ENCODE measurements at places on chromosomes 6 and 20.

- no peaks in the 10 kb centered on the region for H3K36me3 ChIP-seq
- DNase-seq, result no peak
- no peak overlapping the region for H3K4me3 ChIP-seq
- peaks cover 5% of the 10 kb centered on the region for H3K4me1 ChIP-seq
- no peak overlapping the region for H3K27ac ChIP-seq
- H3K27me3 ChIP-seq, result no peaks in the 10 kb centered on the region
These were observed 288.7 kb upstream of the PRDM1 start for GRCh38 chr6:105797286-105797979.

- H3K4me1 ChIP-seq, result no peaks in the 10 kb centered on the region
- no peak overlapping the region for H3K27ac ChIP-seq
- H3K36me3 ChIP-seq, result no peaks in the 10 kb centered on the region
- no peaks in the 10 kb centered on the region for H3K27me3 ChIP-seq
These were observed 416.4 kb downstream of the EPM2A start for GRCh38 chr6:145318952-145319351.

- no peak for DNase-seq
- no peaks in the 10 kb centered on the region for H3K36me3 ChIP-seq
- H3K27me3 ChIP-seq, result peaks cover 7% of the 10 kb centered on the region
- H3K4me3 ChIP-seq, result no peak overlapping the region
- H3K27ac ChIP-seq, result no peak overlapping the region
- H3K4me1 ChIP-seq, result no peaks in the 10 kb centered on the region
These were observed 35.8 kb upstream of the SHLD1 start for GRCh38 chr20:5714261-5715041.

GRCh38 chr6:91213229-91213901 lies 626.5 kb upstream of the MAP3K7 start:
- no peaks in the 10 kb centered on the region for H3K4me1 ChIP-seq
- no peak overlapping the region for H3K4me3 ChIP-seq
- H3K36me3 ChIP-seq, result no peaks in the 10 kb centered on the region
- H3K27me3 ChIP-seq, result no peaks in the 10 kb centered on the region
- no peak overlapping the region for H3K27ac ChIP-seq

- no peaks in the 10 kb centered on the region for H3K36me3 ChIP-seq
- H3K27me3 ChIP-seq, result no peaks in the 10 kb centered on the region
- no peak overlapping the region for H3K4me3 ChIP-seq
- DNase-seq, result no peak
These were observed 53.0 kb downstream of the ADAT2 start for GRCh38 chr6:143397227-143398222.

DNA sequence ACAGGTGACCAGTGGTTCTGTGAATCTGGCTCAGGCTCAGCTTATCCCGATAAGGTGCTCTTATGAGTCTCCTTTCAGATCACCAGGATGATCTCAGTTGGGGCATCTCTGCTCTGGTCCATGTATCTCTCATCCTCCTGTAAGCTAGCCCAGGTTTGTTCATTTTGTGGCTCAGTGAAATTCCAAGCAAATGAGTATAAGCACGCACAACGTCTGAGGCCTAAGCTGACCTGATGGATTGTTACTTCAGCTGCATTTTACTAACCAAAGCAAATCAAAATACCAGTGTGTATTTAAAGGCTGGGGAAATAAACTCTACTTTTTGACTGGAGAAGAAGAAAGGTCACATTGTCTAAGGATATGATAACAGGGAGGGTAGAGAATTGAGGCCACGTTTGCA lies 551.0 kb upstream of the BTBD3 start:
- H3K4me3 ChIP-seq, result no peak overlapping the region
- H3K27ac ChIP-seq, result no peak overlapping the region
- H3K27me3 ChIP-seq, result no peaks in the 10 kb centered on the region
- no peaks in the 10 kb centered on the region for H3K36me3 ChIP-seq
- H3K4me1 ChIP-seq, result no peaks in the 10 kb centered on the region

GRCh38 chr6:22826961-22827360 lies 257.6 kb downstream of the HDGFL1 start:
- no peaks in the 10 kb centered on the region for H3K27me3 ChIP-seq
- no peaks in the 10 kb centered on the region for H3K36me3 ChIP-seq
- no peak overlapping the region for H3K4me3 ChIP-seq
- DNase-seq, result no peak

DNA sequence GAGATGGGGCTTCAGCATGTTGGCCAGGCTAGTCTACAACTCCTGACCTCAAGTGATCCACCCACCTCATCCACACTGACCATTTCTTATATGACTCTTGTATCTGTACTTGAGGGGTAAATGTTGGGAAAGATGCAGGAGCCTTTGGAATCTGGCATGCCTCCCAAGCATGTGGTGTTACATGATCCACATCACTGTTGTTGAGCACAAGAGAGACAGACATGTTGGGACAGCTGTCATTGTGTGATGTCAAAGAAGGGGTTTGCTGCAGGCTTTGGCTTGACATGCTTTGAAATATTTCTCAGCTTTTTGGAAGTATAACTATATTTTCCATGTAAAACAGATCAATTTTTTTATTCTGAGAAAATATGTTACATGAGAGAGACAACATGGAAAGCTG lies 139.9 kb downstream of the MOXD1 start:
- H3K27ac ChIP-seq, result no peak overlapping the region
- no peak overlapping the region for H3K4me3 ChIP-seq
- no peak for DNase-seq
- H3K36me3 ChIP-seq, result no peaks in the 10 kb centered on the region
- H3K27me3 ChIP-seq, result no peaks in the 10 kb centered on the region

- H3K27me3 ChIP-seq, result no peaks in the 10 kb centered on the region
- no peaks in the 10 kb centered on the region for H3K4me1 ChIP-seq
- H3K36me3 ChIP-seq, result no peaks in the 10 kb centered on the region
- DNase-seq, result no peak
- no peak overlapping the region for H3K27ac ChIP-seq
- H3K4me3 ChIP-seq, result no peak overlapping the region
These were observed 57.0 kb downstream of the SMPDL3A start for GRCh38 chr6:122845916-122846612.

DNA sequence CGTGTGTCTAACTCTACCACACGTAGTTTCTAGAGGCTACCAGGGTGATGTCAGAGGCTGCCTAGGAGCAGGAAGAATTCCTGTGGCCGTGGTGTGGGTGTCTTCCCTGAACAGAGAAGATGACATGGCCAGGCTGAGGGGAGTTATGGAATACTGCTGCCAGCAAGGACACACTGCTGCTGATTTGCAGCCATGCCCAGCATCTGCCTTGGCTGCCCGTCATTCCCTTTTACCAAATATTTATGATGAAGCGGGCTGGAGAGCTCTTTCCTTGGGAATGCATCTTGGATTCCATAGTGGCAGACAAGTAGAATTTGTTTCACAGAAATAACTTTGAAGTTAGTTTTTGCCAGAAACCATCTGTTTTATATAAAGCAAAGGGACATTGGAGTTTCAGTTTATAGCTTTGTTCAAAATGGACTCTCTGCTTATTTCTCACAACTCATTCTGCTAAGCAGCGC lies 80.8 kb upstream of the VSTM2L start:
- no peak overlapping the region for H3K4me3 ChIP-seq
- no peaks in the 10 kb centered on the region for H3K36me3 ChIP-seq
- H3K27ac ChIP-seq, result no peak overlapping the region
- no peak for DNase-seq
- no peaks in the 10 kb centered on the region for H3K27me3 ChIP-seq

DNA sequence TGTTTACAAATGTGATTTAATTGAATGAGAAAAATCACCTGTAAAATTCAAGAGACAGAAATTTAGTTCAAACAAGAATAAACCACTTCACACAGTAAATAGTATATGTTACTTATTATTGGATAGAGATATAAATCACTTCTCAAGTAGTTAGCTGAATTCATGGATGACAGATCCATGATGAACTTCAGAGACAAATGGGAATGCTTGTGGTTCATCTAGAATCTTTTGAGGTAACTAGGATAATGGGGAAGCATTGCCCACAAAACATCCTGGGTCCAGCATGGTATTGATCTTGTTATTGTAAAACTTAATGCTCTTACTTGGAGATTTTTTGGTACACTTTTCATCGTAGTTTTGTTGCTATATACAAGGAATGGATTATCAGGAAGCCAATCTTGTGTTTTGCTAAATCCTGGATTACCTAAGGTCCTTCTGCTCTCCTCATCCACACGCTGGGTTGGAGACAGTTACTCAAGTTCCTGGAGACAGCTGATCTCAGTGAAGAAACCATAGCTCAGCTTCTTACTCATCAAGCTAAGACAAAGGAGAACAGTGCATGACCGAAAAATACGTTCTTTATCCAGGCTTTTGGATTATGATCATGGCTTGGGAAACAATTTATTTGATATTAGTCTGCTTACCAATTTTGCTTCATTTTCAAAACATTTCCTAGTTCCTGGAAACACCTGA lies 142.5 kb upstream of the PREP start:
- H3K36me3 ChIP-seq, result no peaks in the 10 kb centered on the region
- no peak for DNase-seq

DNA sequence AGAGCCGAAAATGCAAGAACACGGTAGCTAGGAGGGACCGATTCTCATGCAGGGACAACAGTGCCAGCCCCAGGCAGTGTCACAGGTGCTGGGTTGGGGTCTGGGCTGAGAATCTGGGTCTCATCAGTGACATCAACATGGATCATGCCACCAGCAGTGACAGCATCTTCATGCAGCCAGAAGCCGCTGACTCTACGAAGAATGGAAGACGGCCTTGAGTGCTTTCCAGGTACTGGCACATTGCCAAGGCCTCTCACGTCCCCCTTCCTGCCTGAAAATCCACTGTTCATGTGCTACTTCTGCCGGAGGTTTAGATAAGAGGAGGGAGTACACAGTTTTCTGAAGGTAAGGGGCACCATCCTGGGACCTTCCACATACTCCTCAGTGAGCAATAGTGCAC lies 141.1 kb upstream of the FOXQ1 start:
- no peak overlapping the region for H3K4me3 ChIP-seq
- H3K4me1 ChIP-seq, result no peaks in the 10 kb centered on the region
- H3K36me3 ChIP-seq, result no peaks in the 10 kb centered on the region
- no peaks in the 10 kb centered on the region for H3K27me3 ChIP-seq
- no peak overlapping the region for H3K27ac ChIP-seq

DNA sequence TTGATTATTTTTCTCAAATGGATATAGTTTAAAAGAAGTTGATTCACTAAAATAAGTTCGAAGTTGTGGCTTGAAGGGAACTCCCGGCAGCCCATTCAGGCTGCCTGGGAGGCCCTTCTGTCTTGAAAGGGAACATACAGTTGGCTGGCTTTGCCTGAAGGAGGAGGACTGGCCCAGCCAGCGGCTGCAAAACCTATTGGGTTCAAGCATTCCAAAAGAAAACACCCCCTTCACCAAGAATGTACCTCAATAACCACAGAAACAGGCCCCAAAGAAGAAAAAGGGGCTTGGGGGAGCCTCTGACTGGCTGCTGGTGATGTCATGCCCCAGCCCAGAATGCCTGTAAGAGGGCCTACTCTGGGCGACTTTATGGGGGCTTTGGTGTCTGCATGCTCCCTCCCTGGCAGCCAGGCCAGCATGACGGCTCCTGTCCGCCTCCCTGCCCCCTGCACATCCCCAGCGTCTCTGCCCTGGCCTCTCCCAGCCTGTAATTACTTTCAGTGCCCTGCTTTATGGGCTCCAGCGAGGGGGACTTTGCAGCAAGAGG lies 36.5 kb downstream of the MAFB start:
- H3K4me3 ChIP-seq, result no peak overlapping the region
- H3K27me3 ChIP-seq, result no peaks in the 10 kb centered on the region

DNA sequence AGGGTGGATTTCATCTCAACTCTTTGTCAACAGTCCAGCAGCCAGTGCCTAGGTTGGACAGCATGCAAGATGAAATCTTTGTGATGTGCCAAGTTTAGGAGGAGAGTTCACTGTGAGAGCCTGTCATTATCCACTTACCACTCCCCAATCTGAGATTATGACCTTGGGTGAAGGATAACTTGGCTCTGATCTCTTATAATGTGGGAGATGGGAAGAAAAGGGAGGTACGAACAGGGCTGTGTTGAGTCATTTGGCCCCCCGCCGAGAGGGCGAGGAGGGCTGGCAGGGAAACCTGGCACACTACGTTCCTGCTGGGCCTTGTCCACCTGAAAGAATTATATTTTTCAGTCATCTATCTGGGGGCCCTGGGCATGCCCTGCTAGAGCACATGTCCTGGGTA lies 35.8 kb downstream of the LAMA4 start:
- DNase-seq, result no peak
- no peaks in the 10 kb centered on the region for H3K27me3 ChIP-seq
- no peaks in the 10 kb centered on the region for H3K4me1 ChIP-seq
- no peaks in the 10 kb centered on the region for H3K36me3 ChIP-seq

DNA sequence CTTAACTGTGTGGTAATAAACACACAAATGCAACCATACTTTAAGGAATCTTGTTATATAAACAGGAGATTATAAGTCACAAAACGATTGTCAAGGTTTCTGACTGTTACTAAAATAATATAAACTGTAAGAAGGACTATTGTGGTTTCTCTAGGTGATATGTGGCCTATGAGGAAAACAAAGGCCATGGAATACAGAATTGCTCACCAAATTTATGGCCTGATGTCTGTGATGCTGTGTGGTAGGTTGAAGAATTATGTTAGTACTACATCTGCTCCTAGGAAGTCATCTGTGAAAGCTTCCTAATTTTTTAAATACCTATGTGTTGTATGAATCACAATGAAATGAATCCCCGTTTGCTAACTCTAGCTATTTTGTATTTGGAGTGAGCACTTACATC lies 875.4 kb upstream of the MAP3K7 start:
- no peaks in the 10 kb centered on the region for H3K4me1 ChIP-seq
- H3K4me3 ChIP-seq, result no peak overlapping the region
- no peak for DNase-seq
- no peaks in the 10 kb centered on the region for H3K36me3 ChIP-seq
- H3K27ac ChIP-seq, result no peak overlapping the region

- no peaks in the 10 kb centered on the region for H3K4me1 ChIP-seq
- no peaks in the 10 kb centered on the region for H3K27me3 ChIP-seq
- no peak overlapping the region for H3K4me3 ChIP-seq
These were observed 38.7 kb upstream of the POU5F1 start for GRCh38 chr6:31209137-31209536.

GRCh38 chr6:47043286-47043685 lies 1.2 kb upstream of the ADGRF1 start:
- peaks cover 7% of the 10 kb centered on the region for H3K4me1 ChIP-seq
- DNase-seq, result no peak
- H3K36me3 ChIP-seq, result no peaks in the 10 kb centered on the region

DNA sequence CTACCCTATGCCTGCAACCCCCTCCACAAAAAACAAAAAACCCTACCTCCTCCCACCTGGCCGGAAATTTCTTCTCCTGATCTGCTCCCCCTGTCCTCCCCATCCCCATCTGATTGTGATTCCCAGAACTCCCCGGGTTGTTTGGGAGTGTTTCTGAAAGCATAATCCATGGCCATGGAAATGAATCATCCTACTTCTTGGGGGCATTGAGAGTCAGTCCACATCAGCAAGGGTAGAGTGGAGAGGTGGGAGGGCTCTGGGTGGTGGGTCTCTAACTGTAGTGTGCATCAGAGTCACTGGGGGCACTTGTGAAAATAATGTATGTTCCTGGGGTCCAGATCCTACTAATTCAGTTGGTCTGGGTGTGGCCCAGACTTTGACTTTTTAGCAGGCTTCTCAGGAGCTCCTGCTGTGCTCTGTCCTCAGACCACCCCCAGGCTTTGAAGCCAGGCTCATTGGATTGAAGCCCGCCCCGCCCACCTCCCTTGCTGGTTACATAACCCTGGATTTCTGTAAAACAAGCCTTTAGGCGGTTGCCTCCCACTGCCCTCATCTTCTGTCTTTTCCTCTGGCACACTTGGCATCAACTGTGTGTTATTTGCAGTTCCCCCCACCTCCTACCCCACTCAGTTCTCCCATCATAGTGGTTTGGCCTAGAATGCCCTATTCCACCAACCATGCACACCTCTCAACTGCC lies 10.5 kb downstream of the PIGT start:
- no peak for DNase-seq
- no peaks in the 10 kb centered on the region for H3K27me3 ChIP-seq
- H3K27ac ChIP-seq, result no peak overlapping the region
- H3K36me3 ChIP-seq, result peaks cover 10% of the 10 kb centered on the region

GRCh38 chr6:27617046-27617687 lies 144.3 kb upstream of the ZNF184 start:
- H3K27me3 ChIP-seq, result 0 out of 2 replicates have a peak, but pooled peaks cover 2% of the 10 kb centered on the region
- DNase-seq, result no peak
- peak overlapping the region; percentile 84 for H3K4me3 ChIP-seq
- peak overlapping the region; percentile 45 for H3K27ac ChIP-seq

All from Panc1 (cell line).